Activated CD8-positive, alpha-beta T cell treated with anti-CD3 and anti-CD28 coated beads for 36 hours (primary cell): ENCODE measurements at places on chromosomes 16 and 17. TPM values are rescaled to one million over a fixed set of nuclear protein-coding genes. Genes with fewer than 3 reads are reported as not detected.

DNA sequence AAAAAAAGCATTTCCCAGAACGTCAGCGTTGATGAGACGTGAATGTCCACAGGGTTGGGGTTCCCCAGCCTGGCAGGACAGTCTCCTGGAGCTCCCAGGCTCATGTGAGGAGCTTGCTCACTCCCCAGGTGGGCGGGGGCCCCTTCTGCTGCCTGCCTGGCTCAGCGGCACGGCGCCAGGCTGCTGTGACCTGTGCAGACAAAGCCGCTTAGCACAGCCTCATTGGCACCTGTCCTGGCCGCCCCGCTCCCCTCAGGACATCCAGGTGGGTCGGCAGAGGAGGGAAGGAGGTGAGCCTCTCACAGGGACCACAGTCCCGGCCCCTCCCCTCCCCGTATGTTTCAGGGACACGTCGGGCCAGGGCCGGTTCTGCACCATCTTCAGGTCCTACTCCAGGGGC, 12.9 kb upstream of the WFIKKN1 start:
- no peak overlapping the region for H3K4me3 ChIP-seq
- H3K27ac ChIP-seq, result no peak overlapping the region
- H3K36me3 ChIP-seq, result peaks cover 2% of the 10 kb centered on the region

- no peak for DNase-seq
- no peaks in the 10 kb centered on the region for H3K27me3 ChIP-seq
- H3K4me3 ChIP-seq, result peak overlapping the region; percentile 86
- H3K4me1 ChIP-seq, result peaks cover 30% of the 10 kb centered on the region
- peak overlapping the region; percentile 100 for H3K27ac ChIP-seq
- H3K36me3 ChIP-seq, result peaks cover 51% of the 10 kb centered on the region
These were observed 1.4 kb downstream of the CENPN start for GRCh38 chr16:81008505-81008789.

DNA sequence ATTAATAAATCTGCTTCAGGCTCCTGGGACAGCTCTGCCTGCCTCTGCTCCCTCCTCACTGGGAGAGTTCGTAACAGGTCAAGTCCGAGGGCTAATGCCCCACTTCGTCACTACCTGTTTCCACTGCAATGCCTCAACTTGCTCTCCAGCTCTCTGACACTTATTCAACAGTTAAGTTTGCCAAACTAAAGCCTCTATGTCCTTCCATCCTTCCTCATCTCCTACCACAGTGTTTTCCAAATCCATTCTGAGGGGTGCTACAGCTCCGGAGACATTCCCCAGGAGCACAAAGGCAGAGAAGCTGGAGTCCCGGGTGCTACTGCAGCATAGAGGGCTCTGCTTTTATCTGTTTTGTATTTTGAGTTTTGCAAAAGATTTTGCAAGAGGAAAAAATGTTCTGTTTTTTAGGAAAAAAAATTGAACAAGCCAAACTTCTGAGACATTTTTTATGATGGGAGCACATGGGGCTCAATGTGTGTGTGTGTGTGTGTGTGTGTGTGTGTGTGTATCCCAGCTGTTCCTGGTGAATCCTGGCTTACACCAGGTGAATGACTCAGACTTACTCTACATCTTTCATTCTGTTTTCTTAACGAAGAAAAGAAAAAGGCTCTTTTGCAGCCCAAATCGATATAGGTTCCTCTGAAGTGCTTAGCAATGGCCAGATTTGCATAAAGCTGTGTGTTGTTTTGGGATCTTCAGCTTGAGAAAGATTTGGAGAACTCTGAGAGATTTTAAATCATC, 46.1 kb upstream of the MYOCD start:
- H3K27ac ChIP-seq, result no peak overlapping the region
- H3K27me3 ChIP-seq, result no peaks in the 10 kb centered on the region
- H3K4me1 ChIP-seq, result no peaks in the 10 kb centered on the region
- H3K4me3 ChIP-seq, result no peak overlapping the region

The TEX19 gene
- total RNA-seq, result not detected

- no peaks in the 10 kb centered on the region for H3K27me3 ChIP-seq
- no peak overlapping the region for H3K27ac ChIP-seq
- no peaks in the 10 kb centered on the region for H3K36me3 ChIP-seq
- H3K4me3 ChIP-seq, result no peak overlapping the region
These were observed 210.6 kb upstream of the CDH5 start for GRCh38 chr16:66155933-66156332.

- H3K4me3 ChIP-seq, result peak overlapping the region; percentile 53
- peaks cover 2% of the 10 kb centered on the region for H3K27me3 ChIP-seq
- peak overlapping the region; percentile 34 for H3K27ac ChIP-seq
- H3K36me3 ChIP-seq, result no peaks in the 10 kb centered on the region
These were observed 5.0 kb upstream of the SPATA20 start for GRCh38 chr17:50541716-50542688.

The MPV17L gene
- 0.47 TPM for total RNA-seq

DNA sequence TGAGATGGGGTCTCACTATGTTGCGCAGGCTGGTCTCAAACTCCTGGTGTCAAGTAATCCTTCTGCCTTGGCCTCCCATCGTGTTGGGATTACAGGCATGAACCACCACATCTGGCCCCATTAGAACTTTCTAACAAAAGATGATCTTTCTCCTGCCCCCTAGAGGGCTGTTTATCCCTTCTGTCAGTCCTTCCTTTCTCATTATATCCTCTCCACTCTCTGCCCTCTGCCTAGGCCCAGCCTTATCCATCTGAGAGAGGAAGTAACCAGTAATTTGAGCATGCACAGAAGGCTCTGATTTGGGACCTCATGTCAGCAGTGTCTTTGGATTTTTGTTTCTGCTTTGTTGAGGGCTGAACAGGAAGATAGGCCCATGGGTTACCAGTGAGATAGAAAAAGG, 4.4 kb upstream of the DHX40 start:
- peaks cover 9% of the 10 kb centered on the region for H3K36me3 ChIP-seq
- H3K4me3 ChIP-seq, result no peak overlapping the region
- H3K27ac ChIP-seq, result no peak overlapping the region

GRCh38 chr17:14011740-14012405, 57.4 kb upstream of the COX10 start:
- H3K27ac ChIP-seq, result no peak overlapping the region
- H3K4me3 ChIP-seq, result no peak overlapping the region
- H3K27me3 ChIP-seq, result no peaks in the 10 kb centered on the region
- no peaks in the 10 kb centered on the region for H3K36me3 ChIP-seq
- H3K4me1 ChIP-seq, result no peaks in the 10 kb centered on the region

The PABPN1L gene
- not detected for total RNA-seq

The ALOX15 gene
- total RNA-seq, result not detected

DNA sequence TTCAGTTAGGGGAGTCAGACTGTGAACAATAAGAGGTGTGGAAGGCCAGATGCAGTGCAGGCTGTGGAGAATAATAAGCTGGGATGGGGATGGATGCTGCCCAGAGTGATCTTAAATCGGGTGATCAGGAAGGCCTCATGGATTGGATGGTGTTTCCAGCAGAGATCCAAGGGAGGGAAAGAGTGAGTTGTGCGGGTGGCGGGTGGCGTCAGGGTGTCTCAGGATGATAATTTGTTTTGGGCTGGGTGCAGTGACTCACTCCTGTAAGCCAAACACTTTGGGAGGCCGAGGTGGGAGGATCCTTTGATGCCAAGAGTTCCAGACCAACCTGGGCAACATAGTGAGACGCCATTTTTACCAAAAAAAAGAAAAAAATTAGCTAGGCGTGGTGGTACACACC, 7.9 kb downstream of the CLUAP1 start:
- no peak overlapping the region for H3K4me3 ChIP-seq
- H3K4me1 ChIP-seq, result peaks cover 63% of the 10 kb centered on the region
- H3K36me3 ChIP-seq, result peaks cover 51% of the 10 kb centered on the region
- H3K27ac ChIP-seq, result peak overlapping the region; percentile 86
- no peaks in the 10 kb centered on the region for H3K27me3 ChIP-seq

DNA sequence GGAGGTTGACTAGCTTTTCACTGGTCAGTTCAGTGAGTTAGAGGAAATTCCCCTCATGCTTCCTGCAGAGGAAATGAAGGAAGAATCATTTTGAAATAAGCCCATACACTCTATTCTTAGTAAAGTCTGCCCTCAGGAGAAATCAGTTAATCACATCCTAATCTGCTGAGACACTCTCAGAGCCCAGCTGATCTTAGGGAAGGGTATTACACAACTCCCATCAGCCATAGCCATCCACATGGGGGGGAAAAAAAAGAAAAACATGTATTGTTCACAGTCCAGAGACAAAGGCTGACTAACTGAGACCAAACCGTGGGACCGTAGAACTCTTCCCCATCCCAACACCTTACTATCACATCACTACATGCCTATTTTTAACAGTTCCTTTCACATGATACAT, 722.3 kb downstream of the CDH8 start:
- DNase-seq, result no peak
- no peaks in the 10 kb centered on the region for H3K4me1 ChIP-seq
- no peaks in the 10 kb centered on the region for H3K36me3 ChIP-seq
- H3K27ac ChIP-seq, result no peak overlapping the region
- no peak overlapping the region for H3K4me3 ChIP-seq
- no peaks in the 10 kb centered on the region for H3K27me3 ChIP-seq

The MGRN1 gene
- 67.6 TPM for total RNA-seq

The SULT1A1 gene
- 15.6 TPM for total RNA-seq

The RASD1 gene
- total RNA-seq, result 0.74 TPM
